Left cardiac atrium (tissue), 4 donors: ENCODE measurements at places on chromosomes 12 and 14. TPM values are rescaled to one million over a fixed set of nuclear protein-coding genes. Genes with fewer than 3 reads are reported as not detected.

- DNase-seq, result peak; percentile 36
Observed at GRCh38 chr12:123522164-123522563, 11.4 kb downstream of the RILPL1 start.

DNA sequence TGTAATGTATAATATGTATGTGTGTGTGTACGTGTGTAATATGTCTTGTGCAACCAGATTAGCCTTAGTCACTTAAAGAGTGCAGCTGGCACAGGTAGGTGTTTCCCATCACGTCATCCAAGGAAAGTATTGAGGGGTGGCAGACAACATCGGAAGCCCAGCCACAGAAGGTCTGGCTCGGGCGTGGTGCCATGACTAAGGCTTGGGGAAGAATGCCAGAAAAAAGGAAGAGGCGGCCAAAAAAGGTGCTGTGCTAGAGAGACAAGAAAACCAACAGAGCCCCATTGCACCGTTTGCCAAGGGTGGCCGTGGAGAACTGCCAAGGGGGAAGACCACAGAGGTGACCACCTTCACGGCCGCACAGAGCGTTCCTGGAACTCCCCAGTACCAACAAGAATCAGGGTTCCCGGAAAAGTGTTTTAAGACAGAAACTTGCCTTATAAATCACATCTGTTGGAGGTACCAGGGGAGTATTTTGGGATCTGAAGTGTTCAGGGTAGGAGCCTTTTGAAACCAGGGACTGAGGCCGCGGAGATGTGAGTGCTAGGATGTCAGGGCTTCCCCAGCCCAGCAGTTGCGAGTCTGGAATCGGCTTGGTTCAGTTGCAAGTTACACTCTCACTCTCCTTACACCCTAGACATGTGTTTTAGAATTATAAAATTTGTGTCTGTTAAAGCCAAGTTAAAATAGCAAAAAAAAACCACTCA lies 131.2 kb upstream of the DYRK2 start:
- DNase-seq, result peak; percentile 36

GRCh38 chr14:44477953-44478352 lies 29.1 kb downstream of the FSCB start:
- DNase-seq, result no peak

DNA sequence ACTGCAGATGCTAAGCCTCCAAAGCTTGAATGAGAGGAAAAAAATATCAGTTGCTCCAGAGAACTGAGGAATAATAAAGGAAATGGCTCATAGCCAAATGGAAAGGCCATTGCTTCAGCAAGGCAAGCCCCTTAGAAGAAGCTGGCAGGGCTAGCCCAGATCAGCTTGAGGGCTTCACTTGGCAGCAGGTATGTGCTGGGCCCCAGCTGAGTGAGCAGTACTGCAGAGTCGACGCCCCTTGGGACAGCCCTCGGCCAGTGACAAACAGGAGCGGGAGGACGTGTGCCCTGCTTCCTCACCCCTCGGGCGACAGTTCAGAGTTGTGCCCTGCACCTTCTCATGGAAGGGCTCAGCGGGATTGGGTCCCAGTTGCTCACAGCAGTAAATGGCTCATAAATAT lies 1031.2 kb upstream of the TMEM132C start:
- no peak for DNase-seq

DNA sequence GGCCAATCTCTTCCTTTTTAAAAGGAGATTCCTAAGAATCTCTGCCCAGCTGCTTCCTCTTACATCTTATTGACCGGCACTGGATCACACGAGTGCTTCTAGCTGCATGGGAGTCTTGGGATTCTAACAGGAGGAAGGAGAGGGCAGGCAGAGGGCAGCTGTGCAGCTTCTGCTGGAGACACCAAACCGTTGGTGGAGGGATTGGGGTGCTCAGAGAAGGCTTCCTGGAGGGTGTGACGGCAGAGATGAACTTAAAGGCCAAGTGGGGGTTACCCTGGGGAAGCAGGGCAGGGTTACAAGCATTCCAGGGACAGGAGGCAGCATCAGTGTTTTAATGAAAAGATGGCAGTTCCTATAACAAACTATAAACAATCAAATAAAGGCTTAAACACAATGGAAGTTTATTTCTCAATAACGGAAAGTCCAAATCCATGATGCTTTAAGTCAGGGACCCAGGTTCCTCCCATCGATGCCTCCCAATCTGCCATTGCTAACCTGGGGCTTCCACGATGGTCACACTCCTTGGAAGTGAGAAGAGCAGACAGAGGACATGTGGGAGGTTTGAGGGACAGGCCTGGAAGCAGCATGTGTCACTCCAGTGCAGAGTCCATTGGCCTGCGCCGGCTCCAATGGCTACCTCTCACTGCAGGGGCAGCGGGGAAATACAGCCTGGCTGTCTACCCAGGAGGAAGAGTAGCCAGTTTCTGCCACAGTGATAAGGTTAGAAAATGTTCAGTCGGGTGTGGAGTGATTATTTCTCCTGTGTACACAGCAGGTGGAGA lies 53.1 kb upstream of the DDX11 start:
- no peak for DNase-seq

DNA sequence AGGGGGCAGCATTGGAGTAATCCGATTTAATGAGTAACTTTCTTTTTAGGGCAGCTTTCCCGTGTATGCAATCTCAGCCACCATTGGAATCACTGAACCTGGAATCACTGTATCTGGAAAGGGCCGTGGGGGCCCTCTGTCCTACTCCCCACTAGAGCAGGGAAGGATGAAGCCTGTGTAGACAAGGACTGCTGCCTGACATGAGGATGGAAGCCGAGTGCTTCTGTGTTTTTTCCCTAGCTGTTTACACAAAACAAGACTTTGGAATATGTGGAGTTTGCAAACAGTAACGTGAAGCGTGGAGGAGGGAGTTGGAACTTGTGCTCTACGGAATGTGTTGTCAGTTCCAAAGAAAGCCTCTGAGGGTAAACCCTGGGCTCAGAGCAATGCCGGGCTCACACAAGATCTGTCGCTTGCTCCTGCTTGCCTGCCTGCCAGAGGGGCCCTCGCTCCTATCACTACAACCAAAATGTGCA lies 32.4 kb upstream of the HDAC7 start:
- no peak for DNase-seq

OASL gene
- 0.35 TPM for total RNA-seq

RPGRIP1 gene
- total RNA-seq, result 0.26 TPM

SAMD15 gene
- total RNA-seq, result 0.52 TPM

SMIM41 gene
- not detected for total RNA-seq
